ENCODE measurements at places on chromosomes 5 and 9.

DNA sequence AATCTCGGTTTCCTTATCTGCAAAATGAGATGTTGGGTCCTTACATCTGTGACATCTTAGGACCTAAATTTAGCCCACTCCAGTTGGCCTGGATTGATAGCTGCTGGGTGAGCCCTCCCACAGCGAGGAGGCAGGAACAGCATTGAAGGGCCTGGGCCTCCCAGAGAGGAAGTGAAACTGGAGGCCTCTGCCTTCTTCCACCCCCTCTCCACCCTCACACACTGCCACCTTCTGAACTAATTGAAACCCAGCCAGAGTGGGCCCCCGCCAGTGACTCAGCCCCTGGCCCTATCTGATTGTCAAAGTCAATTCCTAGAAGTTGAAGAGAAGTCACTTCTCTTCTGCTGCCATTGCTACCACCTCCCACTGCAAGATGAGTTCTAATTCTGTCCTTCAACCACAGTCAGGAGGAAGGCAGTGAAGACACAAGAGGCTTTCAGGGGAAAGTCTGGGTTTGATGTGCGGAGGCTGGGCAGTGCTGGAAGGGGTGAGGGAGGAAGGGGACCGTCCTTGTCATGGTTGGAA lies 55.2 kb upstream of the NEK6 start:
- DNase-seq: no peak

- no peak for DNase-seq
Observed at GRCh38 chr5:122429545-122430318, 117.7 kb downstream of the SNCAIP start.

DNA sequence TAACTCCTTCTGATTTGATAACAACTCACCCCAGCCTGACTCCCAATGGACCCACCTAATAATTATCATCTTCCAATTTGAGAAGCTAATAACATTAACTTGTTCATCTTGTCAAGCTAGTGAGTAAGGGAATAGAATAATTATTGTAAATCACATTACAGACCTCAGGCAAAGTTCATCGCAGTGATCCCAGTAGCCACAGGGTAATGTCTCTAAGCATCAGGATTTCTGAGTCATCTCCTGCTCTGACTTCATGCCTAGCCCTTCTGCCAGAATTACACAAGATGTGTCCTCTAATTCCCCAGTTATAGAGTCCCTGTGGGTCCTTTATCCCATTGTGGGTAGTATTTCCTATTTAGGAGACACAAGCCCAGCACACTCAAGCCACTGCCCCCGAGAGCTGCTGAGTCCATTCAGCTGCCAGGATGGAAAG lies 365.7 kb downstream of the DEPDC1B start:
- DNase-seq: no peak

GRCh38 chr5:59041355-59041754 lies 458.5 kb downstream of the RAB3C start:
- no peak for DNase-seq

GRCh38 chr9:98558575-98558974 lies 150.2 kb downstream of the GABBR2 start:
- no peak for DNase-seq

DNA sequence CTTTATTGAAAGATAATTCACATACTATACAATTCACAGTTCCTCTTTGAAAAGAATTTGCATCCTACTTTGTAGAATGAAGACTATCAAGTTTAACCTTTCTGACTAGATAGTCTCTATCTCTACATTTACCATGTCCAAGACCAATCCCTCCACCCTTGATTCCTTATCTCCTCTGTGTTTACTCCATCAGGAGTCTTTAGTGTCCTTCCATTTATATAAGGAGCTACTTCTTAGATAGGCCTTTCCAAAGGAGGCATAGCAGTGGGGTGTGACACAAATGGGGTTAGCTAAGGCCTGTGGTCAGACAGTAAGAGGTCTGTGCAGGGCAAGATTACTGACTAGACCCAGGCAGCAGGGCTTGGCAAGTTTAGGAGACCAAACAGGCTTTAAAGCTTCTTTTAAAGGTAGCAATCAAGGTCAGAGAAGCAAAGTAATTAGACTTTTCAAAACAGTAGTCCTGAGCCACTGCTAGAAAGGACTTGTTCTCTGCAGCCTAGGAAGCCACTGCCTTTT lies 11.1 kb upstream of the DMXL1 start:
- DNase-seq: no peak

- DNase-seq: no peak
Observed at GRCh38 chr5:82858151-82859025, 218.8 kb downstream of the TMEM167A start.

DNA sequence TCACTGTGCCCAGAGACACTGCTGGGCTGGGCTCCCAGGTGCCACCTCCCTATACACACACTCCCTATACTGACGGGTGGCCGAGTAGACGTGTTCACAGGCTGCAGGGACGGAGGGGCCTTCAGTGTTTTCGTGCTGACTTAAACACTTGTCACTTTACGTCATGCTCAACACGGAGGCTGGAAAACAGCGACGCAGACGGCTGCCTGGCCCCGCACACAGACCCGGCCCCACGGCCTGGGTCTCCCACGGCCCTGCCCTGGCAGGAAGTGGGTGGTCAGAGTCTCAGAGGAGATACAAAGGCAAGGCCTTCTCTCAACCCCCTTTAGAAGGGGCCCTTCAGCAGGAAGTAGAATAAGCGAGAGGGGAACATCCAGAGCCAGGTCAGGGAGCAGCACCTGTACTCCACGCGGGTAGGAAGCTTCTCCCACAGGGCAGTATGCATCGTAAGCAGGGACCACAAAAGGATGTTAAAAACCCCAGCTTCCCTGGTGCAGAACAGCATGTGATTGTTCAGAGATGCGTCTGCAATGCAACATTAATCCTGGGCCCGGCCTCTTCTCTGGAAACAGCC lies 11.9 kb upstream of the TBC1D9B start:
- DNase-seq: no peak

- DNase-seq: no peak
Observed at GRCh38 chr9:82989929-82990328, 73.0 kb downstream of the RASEF start.

- peak; percentile 16 for DNase-seq
Observed at GRCh38 chr5:24226479-24226878, 418.3 kb downstream of the CDH10 start.

- DNase-seq: no peak
Observed at GRCh38 chr5:136242136-136242535, 49.2 kb upstream of the SMIM32 start.

GRCh38 chr9:33263131-33264002 lies 1.1 kb downstream of the BAG1 start:
- DNase-seq: no peak

DNA sequence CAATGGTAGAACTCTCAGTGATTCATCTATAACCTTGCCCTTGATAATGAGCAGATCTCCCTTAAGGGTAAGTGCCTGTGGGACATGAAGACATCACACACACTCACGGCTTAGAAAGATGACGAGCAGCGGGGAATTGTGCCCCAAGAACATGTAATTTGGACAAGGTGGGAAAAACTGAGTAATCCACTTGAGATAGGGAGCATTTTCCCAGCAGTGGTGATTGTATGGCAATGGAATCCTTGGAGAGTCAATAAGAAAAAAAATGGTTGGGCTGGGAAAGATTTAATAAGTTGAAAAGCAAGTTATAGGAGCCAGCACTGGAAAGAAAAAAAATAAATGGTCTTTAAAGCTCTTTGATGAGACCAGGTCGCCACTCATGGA lies 193.1 kb downstream of the GLIS3 start:
- DNase-seq: no peak

DNA sequence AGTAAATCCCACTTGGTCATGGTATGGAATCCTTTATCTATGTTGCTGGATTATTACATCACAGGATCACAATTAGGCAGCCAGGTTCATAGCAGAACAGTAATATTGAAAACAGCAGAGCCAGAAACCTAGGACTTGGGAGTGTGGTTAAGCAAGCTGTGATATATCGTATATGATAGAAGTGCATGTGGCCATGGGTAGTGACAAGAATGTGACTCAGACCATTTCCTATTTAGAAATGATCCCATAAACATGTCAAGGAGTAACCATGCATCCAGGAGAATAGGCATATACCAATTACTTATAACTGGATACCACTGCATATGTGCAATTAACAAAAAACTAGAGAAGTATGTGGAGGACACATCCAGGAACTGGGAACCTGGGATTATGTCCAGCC lies 31.2 kb downstream of the AMBP start:
- no peak for DNase-seq

All from Caki2 (cell line).